ENCODE measurements at places on chromosomes 12 and 14. TPM values are rescaled to one million over a fixed set of nuclear protein-coding genes. Genes with fewer than 3 reads are reported as not detected.

The KCNK10 gene
- not detected for total RNA-seq

The RTL1 gene
- not detected for total RNA-seq

DNA sequence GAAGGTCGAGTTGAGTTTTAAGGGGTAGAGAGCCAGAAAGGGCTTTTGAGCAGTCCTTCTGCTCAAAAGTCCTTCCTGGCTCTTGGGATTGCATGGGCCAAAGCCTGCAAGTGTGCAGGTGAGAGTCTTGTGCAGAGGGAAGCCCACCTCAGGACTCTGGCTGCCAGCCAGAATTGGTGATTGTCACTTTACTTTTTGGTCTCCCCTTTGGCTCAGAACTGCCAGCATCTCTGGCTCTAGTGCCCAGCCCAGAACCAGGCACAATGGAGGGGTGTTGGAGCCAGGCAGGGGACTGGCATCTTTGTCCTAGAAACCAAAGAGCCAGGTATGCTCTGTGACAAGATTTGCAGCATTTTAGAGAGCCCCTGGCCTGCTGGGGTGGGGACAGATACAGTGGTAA lies 23.5 kb downstream of the FAM222A start:
- no peaks in the 10 kb centered on the region for H3K36me3 ChIP-seq
- no peak for DNase-seq

The KIF26A gene
- total RNA-seq: 0.09 TPM

The DDN gene
- 0.18 TPM for total RNA-seq

- H3K4me1 ChIP-seq: peaks cover 14% of the 10 kb centered on the region
- H3K27ac ChIP-seq: no peak overlapping the region
- no peak overlapping the region for H3K4me3 ChIP-seq
- H3K27me3 ChIP-seq: no peaks in the 10 kb centered on the region
These were observed 106.8 kb downstream of the ESR2 start for GRCh38 chr14:64187331-64187730.

DNA sequence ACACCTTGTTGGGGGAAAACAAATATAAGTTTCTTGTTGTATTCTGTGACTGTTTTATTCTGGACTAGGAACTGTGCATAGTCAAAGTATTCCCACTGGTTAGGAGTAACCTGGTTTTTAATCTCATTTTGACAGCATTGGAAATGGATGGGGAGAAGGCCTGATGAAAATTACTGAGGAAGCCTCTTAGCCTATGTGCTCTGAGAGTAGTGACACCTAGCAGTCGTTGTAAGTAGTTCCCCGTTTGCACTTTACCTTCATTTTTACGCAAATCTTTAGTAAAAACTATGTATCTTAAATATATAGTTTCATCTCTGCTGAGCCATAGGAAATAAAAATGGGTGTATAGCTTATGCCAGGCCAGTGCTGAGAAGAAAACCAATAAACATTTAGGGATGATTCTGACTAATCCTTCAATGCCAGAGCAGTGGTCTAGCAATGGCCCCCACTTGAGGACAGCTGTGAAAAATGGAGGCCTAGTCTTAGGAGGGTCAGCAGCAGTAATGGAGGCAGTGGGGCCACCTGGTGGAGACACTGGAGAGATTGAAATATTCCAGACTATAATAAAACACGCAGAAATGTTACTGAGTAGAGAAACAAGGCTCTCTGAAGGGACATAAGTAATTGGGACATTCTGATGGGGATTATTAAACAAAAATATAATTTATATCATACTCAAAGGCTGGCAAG lies 133.2 kb upstream of the NOVA1 start:
- H3K4me1 ChIP-seq: no peaks in the 10 kb centered on the region
- no peak for DNase-seq
- no peak overlapping the region for H3K27ac ChIP-seq
- no peaks in the 10 kb centered on the region for H3K27me3 ChIP-seq

GRCh38 chr12:132275110-132275531 lies 54.3 kb downstream of the GALNT9 start:
- peak overlapping the region; percentile 66 for H3K4me3 ChIP-seq
- H3K4me1 ChIP-seq: peaks cover 6% of the 10 kb centered on the region
- peaks cover 35% of the 10 kb centered on the region for H3K27me3 ChIP-seq
- H3K36me3 ChIP-seq: no peaks in the 10 kb centered on the region
- no peak overlapping the region for H3K27ac ChIP-seq

The CMKLR1 gene
- total RNA-seq: not detected

- no peaks in the 10 kb centered on the region for H3K4me1 ChIP-seq
- peaks cover 12% of the 10 kb centered on the region for H3K36me3 ChIP-seq
- H3K27me3 ChIP-seq: no peaks in the 10 kb centered on the region
- H3K27ac ChIP-seq: no peak overlapping the region
- no peak for DNase-seq
- H3K4me3 ChIP-seq: no peak overlapping the region
These were observed 334.4 kb downstream of the ADGRD1 start for GRCh38 chr12:131287938-131288764.

DNA sequence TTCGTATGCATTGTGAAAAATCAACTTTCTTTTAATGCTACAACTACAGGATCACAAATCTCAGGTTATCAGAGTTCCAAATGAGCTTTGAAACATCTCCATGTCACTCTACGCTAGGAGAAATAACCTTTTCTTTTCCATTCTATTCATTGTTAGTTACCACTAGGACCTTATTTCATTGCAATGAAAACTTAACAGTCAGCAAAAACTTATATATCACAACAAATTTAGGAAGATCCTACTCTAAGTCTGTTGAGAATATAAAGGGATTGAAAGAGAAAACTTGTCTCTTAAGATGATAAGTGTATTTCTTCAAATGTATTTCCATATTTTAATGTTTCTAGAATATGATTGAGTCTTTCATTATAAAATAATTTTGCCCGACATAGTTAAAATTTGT lies 539.1 kb downstream of the TMTC2 start:
- no peak for DNase-seq
- no peak overlapping the region for H3K4me3 ChIP-seq
- no peaks in the 10 kb centered on the region for H3K4me1 ChIP-seq
- H3K27ac ChIP-seq: no peak overlapping the region

Data from HFFc6 (cell line).